ENCODE measurements at places on chromosomes 3 and 15.
A peak's percentile ranks its signal among the peaks of the same experiment; 100 is the strongest.

DNA sequence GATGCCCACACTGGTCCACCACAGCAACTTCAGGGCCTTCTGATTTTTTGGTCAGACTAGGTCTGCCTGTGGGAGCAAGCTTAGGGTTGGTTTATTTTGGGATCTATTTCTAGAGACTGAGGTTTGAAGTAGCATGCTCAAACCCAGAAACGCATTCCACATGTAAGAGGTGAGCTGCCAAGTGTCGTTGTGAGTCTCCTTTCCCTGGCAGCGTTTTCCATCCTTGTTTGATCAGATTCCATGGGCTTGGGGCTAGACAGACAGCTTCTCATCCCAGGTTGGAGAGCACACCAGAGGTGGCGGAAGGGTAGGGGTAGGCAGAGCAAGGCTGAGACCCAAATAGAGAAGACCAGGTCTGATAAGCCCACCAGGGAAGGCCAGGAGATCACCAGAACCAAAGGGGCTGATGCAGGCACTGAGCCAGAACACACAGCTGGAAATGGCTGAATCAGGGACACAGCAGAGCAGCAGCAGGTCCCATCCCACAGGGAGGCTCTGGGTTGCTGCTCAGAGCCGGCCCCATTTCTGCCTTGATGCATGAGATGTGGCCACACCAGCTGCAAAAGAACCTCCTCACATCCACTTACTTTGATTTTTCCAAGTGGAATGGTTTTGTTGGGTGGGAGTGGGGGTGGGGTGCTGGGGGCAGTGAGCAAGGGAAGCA, 186.8 kb downstream of the THSD4 start:
- no peak for DNase-seq

DNA sequence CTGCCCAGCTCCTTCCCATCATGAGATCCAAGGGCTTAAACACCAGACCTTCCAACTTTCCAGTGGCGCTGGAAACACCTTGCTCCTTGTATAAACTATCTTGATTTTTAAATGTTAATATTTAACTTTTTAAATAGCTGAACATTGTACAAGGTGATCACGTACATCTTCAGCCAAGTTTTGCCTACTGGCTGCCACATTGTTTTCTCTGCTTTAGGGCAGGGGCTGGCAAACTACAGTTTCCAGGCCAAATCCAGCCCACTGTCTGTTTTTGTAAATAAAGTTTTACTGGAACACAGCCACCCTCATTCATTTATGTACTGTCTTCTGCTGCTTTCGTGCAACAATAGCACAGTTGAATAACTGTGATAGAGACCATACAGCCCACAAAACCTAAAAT, 27.6 kb upstream of the FOXP1 start:
- no peak for DNase-seq

DNA sequence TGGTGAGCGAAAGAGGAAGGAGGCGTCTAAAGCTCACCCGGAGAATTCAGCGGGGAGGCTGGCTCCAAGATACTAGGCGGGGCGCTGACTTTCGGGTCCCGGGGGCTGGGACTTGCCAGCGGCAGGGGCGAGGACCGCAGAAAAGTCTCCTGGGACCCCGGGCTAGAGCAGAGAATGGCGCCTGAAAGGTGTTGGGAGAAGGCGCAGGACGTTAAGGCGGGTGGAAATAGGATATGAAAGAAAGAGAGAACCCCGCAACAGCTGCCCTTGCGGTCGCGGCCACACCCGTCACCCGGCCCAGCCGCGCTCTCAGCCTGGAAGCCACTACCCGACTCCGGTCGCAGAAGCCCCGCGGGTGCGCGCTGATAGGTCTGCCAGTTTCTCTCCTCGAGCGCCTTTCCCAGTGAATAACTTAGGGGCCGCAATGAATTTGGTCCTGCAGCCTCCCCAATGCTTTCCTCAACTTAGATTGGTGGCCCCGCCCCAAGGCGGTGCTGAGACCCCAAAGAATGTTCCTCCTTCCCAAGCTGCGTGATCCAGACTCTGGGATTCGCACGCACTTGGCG, 604 bp downstream of the LTK start:
- DNase-seq, result peak; percentile 34

DNA sequence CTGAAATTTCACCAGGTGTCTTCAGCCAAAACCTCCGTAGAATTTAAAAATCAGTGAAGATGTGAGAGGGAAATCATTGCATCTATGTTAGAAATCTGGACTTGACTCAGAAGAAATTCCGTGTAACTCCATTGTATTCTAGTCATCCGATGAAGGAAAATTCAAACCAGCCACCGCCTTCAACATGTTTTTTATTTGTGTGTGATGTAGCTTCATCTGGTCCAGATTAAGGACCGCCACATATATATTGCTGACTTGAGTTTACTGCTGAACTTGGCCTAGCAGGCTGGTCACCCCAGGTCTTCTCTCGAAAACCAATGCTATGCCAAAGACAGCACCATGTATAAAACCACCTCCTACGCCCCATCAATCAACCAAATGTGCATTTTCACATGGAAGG, 120.9 kb downstream of the FOXP1 start:
- no peak for DNase-seq

GRCh38 chr3:194220901-194221326, 85.0 kb downstream of the HES1 start:
- no peak for DNase-seq

GRCh38 chr3:46763178-46763577, 45.5 kb upstream of the PRSS50 start:
- no peak for DNase-seq

- peak; percentile 28 for DNase-seq
These were observed 211.9 kb upstream of the GOLGA6L4 start for GRCh38 chr15:84023636-84024035.

DNA sequence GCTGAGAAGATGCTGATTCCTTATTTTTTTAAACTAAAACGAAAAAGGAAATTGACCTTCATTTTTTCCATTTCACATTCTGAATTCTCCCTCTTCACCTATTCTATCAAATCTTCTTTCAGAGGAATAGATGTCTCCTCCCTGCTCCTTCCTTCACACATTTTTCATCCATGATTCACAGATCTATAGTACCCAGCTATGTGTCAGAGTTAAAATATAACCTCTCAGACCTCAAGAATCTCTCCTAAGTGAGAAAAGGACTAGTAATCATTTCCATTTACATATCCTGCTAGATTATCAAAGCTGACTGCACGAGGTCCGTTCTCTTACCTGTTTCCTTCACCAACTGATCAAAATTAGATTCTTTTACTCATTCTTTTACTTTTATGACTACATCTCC, 1297.6 kb upstream of the ALCAM start:
- no peak for DNase-seq

- no peak for DNase-seq
These were observed 21.0 kb downstream of the MBNL1 start for GRCh38 chr3:152289708-152290107.

DNA sequence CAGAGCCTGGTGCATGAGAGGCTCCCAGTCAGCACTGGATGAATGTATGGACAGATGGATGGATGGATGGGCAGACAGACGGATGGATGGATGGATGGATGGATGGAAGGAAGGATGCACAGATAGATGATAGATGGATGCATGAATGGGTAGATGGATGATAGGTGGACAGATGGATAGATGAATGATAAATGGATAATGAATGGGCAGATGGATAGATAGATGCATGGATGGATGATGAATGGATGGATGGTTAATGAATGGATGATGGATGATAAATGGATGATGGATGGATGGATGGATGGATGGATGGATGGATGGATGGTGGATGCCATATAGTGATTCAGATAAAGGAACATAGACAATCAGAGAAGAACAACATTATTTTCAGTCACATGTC, 71.0 kb downstream of the SLC6A11 start:
- DNase-seq, result no peak

- no peak for DNase-seq
These were observed 1.7 kb downstream of the CLRN1 start for GRCh38 chr3:150970665-150971324.

GRCh38 chr3:108494906-108495531, 15.4 kb downstream of the MYH15 start:
- DNase-seq, result no peak

DNA sequence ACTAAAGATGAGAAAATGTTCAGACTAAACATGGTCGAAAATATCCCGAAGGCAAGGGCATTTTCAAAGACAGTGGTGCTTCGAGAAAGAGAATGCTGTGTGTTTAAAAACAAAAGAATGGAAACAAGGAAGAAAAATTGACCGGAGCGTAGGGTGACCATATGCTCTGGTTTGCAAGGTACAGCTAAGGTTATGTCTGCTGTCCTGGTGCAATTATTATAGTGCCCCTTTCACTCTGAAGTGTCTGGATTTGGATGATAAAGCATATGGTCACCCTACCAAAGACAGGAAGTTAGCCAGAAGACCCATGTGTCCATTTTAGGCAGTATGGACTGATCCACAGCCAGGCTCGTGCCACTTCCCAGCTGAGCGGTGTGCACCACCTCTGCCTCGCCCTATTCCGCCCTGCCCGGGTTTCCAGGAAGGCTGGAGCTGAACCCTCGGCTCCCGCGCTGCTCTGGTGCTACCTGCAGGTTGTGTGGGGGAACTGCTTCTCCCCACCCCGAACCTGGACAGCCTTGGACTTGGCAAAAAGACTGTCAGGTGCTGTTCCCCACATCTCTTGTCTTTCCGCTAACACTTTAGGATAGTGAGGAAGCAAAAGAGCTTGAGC, 25.2 kb downstream of the GOLGA6D start:
- peak; percentile 21 for DNase-seq

Measured in right cardiac atrium (tissue), 5 donors.